ENCODE measurements at places on chromosomes 12 and 14.

GRCh38 chr12:93468008-93468371 is 676 bp downstream of the MRPL42 start:
- DNase-seq: no peak

DNA sequence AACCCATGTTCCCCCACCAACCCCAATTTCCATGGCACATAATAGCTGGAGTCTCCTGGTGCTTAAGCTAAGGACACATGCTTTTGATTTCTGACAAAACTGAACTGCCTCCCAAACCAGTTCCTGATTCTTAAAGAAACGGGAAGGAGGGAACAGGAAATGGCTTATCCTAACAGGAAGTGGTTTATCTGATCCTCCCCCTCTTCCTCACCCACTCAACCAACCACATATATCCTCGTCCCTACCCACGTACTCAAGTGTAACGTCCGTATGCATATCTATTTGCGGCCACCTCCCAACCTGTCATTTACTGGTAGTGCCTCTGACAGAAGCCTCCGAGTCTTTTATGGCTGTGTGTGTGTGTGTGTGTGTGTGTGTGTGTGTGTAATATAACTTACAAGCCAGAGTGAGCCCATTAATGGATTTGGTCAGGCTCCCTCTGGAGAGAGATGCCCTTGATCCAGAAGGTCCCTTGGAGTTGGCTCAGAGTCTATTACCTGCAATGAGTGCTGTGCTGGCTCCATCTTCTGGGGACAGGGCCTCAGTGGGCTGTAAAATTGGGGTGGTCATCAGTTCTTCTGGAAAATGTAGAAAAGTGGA is 7.7 kb downstream of the DAZAP2 start:
- DNase-seq: no peak

DNA sequence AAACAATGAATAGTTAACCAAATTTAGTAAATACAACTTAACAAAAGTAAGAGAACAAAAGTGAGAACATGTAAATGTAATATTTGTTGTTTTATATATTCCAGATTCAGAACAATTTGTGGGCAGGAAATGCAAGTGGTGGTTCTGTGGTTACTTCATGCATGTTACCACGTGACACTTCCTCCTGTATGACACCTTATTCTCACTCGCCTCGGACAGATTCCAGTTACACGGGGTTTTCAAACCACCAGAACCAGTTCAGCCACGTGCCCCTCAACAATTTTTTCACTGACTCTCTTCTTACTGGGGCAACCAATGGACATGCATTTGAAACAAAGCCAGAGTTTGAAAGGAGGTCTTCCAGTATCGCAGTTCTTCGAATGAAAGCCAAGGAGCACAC is 21.0 kb downstream of the ALX1 start:
- no peak for DNase-seq

- DNase-seq: no peak
Measured at GRCh38 chr14:80504781-80505180, 293.5 kb upstream of the DIO2 start.

DNA sequence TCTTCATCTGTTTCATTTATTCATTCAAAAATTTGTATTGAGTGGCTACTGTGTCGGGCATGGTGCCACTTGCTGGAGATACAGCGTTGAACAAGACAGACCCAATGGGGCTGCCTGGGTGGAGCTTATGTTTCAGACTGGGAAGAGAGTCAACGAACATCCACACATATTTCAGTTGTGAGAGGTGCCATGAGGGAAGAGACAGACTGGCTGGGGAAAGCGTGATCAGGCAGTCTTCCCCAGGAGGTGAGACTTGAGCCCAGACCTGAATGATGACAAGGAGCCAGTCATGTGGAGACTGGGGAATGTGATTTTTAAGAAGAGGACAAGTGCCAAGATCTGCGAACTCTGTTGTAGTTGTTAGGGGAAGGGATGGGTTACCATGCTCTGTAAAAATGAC is 12.2 kb downstream of the BICD1 start:
- DNase-seq: no peak

- no peak for DNase-seq
Measured at GRCh38 chr14:64683264-64683663, 21.0 kb upstream of the PLEKHG3 start.

GRCh38 chr12:52493172-52493571 is at the start of gene KRT6A:
Gene KRT6A (minus strand): TSS chr12:52493257. CDS start chr12:52493188, 69 bp downstream.
- DNase-seq: no peak

- no peak for DNase-seq
Measured at GRCh38 chr14:75120541-75121291, 6.1 kb downstream of the NEK9 start.

DNA sequence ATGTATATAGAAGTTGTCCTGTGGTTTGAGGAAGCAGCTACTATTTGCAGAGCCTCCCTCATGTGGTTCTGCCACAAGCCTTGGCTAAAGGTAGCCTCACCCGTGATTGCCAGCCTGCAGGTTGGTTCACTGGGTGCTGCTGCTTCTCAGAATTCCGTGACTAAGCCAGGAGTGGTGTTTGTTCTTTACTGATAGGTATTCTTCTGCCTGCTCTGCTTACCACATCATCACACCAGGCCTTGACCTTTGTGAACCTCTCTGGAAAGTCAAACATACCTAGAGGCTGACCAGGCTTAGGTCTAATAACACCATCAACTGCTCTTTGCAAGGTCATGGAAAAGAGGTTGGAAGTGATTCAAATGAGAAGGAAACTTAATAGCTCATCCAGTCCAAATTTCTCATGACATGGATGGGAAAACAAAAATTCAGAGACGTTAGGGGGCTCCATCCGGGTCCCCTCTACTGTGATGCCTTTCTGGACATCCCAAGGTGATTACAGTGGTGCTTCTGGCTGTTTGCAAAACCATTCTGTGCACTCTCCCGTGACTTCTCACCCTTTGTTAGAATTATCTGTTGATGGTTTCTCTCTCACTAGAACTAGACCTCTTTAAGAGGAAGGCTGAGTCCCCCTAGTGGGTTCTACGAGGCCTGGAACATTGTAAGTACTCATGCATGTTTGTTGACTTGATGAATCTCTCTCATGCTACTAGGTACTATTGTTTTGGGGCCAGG is 8.5 kb upstream of the SOCS2 start:
- peak; percentile 47 for DNase-seq

GRCh38 chr12:114938487-114939210 is 254.7 kb upstream of the TBX3 start:
- DNase-seq: no peak

GRCh38 chr12:123105211-123105826 is 45.6 kb downstream of the PITPNM2 start:
- peak; percentile 39 for DNase-seq

DNA sequence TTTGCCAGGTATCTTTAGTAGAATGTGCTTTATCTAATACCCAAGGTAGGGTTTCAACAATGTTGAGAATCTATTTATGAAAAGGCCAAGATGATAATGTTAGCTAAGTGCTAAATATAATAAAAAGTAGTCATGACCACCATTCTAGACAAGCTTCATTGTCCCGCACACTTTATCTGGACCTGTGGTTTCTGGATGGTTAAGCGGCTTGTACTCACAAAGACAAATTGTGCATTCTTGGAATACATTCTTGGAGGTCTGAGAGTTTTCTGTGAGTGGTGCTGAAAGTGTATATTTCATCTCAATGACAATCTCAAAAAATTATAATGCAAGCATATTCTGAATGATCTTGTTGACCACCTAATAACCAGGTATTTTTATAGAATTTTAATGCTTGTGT is 646.9 kb downstream of the DIO2 start:
- no peak for DNase-seq

DNA sequence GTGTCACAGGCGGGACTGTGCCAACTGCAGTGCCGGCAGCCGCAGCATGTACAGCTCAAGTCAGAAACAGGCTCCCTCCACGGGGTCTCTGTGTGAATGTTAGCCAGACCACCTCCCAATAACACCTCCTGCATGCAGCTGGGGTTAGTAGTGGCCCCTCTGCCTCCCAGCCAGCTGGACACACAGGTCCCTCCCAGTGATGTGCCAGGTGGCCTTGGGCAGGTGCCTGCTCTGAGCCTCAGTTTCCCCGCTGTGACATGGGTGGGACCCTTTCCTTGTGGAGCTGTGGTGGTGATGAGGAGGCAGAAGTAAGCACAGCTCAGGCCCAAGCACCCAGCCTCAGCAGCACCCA is 139.9 kb downstream of the ADGRD1 start:
- DNase-seq: no peak

GRCh38 chr14:64540208-64541202 is at the start of gene HSPA2:
Gene HSPA2 (plus strand): TSS chr14:64540741. CDS start chr14:64540850, 109 bp downstream.
- peak; percentile 100 for DNase-seq

- DNase-seq: no peak
Measured at GRCh38 chr12:50185970-50186663, 18.9 kb upstream of the CERS5 start.

DNA sequence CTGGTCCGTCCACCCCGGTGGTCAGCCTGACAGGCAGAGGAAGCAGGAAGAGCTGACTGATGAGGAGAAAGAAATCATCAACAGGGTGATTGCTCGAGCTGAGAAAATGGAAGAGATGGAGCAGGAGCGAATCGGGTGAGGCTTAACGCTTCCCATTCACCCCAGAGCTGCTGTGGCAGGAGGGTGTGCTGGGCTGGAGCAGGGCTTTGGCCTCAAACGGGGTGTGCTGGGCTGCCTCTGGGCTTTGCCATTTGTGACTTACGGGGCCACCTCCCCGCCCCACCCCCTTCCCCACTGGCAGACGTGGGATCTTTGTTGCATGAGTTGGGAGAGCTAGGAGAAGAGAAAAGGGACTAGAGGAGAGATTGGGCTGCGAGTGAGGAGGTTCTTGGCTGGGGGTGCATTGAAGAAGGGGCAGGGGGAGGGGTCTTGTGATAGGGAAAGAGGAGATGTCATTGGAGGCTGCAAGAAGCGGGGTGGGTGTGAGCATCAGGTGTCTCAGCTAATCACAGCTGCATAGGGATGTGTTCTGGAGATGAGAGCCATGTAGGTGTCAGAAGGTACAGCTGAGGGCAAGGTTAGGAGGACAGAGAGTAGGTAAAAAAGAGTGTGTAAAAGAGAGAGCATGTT is 56.3 kb downstream of the RPH3A start:
- peak; percentile 62 for DNase-seq

DNA sequence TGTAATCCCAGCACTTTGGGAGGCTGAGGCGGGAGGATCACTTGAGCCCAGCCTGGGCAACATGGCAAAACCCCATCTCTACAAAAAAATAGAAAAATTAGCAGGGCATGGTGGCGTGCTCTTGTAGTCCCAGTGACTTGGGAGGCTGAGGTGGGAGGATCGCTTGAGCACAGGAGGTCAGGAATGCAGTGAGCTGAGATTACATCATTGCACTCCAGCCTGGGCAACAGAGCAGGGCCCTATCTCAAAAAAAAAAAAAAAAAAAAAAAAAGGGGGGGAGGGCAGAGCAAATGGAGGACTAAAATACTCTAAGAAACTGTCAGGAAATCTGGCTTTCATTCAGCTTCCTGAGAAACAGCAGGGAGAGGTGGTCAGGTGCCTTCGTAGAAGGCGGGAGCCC is 31.7 kb upstream of the TSPAN9 start:
- DNase-seq: no peak

- DNase-seq: peak; percentile 54
Measured at GRCh38 chr12:32688786-32689185, 9.7 kb downstream of the DNM1L start.

DNA sequence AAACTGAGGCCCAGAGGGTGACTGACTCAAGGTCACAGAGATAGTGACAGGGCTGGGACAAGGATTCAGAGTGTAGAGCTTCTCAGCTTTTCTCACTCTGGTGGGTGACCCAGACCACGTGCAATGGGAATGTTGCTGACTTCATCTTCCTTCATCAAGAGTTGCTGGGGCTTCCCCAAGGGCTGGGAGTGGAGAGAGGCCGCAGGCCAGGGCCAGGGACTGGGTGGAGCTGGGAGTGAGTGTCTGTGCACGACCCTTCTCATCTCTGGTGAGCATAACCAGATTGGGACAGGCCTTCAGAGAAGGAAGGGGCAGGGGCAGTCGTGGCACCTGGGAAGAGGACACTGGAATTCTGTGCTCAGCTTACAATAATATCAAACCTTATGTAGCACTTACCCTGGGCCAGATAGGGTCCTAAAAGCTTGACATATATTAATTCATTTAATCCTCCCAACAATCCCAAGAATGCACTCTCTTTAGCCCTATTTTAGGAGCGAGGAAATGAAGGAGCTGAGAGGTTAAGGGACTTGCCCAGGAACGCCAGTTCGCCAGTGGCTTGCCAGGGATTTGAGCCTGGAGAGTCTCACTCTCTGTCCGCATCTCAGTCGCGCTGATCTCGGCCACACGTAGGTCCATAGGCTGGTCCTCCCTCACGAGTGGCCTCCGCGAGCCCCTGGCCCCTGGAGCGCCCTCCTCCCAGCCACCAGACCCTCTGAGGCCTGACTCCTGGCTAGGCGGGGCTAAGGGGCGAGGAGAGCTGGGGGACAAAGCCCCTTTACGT is 15.8 kb downstream of the KRT18 start:
- DNase-seq: peak; percentile 71

- peak; percentile 4 for DNase-seq
Measured at GRCh38 chr12:118052324-118053070, 8.5 kb downstream of the WSB2 start.

DNA sequence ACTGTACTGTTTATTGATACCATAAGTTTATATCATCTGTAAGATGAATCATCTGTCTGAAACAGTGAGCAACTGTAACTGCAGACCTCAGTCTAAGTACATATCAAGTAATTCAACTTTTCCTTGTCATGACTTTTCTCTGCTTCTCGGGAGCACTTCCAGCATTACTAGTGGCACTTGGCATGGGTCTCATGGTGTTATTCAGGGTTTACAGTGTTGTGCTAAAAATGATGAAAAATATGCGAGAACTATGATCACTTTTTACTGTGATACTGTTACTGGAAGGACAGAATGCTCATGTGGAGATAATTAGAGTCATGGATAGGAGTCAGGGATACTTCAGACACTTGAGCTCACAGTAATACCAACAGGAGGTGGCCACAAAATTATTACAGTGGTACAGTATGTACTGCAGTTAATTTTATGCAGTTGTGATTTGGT is 8.3 kb downstream of the KTN1 start:
- no peak for DNase-seq

GRCh38 chr12:48765753-48766162 is 23.1 kb downstream of the ADCY6 start:
- DNase-seq: no peak

DNA sequence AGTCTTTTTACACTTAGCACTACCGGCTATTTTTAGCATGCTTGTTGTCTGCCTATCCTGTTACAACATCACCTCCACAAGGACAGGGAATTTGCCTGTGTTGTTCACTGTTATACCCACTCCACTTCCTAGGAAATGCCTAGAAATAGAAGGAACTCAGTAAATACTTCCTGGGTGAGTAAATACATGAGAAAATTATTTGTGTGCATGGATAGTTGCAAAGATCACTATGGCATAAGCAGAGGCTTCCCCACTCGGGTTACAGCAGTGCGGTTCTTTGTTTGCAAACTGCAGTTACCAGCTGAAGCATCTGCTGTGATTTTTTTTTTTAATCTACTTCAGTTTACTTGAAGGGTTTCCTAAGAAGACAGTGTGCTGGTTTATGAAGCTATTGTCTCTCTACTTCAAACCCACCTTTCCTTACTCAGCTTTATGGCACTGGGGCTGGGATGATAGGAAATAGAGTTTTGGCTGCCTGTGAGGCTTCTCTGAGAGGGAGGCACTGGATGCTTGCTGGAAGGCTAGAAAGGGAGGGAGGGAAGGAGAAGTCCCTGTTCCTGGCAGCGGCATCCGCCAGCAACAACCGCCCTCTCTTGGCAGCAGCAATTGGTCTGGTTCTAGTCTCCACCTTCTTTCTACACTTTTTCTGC is 29.0 kb downstream of the PDE6H start:
- peak; percentile 65 for DNase-seq

All from GM23338 (cell line).